Central memory CD4-positive, alpha-beta T cell (primary cell): ENCODE measurements at places on chromosomes 1 and 21.

- peak; percentile 61 for DNase-seq
Measured at GRCh38 chr1:58781541-58782177, 2.2 kb downstream of the JUN start.

- DNase-seq: no peak
Measured at GRCh38 chr1:181095763-181096184, 7.3 kb downstream of the IER5 start.

- DNase-seq: no peak
Measured at GRCh38 chr1:113531321-113531720, 141.0 kb downstream of the MAGI3 start.

DNA sequence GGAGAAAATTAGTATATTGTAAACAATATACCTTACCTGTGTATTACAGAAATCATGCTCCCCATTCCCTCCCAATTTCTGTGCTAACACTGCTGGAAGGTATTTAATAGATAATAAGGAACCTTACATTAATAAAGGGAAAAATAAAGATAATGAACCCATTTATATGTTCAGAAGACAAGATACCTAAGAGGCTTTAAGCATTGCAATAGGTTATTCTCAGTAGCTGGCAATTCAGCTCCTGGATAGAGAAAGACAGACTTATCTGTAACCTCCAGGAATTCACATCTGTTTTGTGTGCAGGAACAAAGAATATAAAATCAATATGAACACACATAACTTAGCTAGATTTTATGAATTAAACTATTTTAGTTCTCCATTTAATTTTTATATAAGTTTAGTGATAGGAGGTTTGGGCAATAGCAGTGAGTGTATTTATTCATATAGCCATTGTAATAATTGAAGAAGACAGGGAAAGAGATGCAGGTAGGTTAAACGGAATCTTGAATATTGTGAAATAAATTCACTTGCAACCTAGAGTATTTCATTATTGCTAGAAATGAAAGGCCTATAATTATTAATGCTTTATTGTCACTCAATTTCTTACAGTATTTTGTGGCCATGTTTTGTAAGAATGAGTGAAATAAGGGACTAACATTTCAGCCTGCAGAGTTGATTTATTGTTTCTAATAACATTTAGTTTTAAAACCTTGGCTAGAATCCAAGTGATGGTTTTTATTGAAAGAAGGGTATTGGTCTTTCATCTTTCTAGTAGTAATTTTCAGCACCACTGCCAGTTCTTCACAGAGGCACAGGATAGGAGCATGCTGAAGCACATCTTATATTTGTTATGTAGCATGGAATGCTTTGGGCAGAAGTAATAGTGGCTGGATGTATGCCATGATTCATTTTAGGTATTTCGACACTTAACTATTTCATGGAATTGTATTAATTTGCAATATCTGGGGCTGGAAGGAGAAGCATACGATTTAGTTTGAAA is 1.5 kb downstream of the XPR1 start:
- DNase-seq: no peak

GRCh38 chr1:184494929-184495328 is 108.1 kb downstream of the C1orf21 start:
- DNase-seq: no peak

GRCh38 chr1:150928286-150928685 is 2.1 kb downstream of the SETDB1 start:
- DNase-seq: no peak

DNA sequence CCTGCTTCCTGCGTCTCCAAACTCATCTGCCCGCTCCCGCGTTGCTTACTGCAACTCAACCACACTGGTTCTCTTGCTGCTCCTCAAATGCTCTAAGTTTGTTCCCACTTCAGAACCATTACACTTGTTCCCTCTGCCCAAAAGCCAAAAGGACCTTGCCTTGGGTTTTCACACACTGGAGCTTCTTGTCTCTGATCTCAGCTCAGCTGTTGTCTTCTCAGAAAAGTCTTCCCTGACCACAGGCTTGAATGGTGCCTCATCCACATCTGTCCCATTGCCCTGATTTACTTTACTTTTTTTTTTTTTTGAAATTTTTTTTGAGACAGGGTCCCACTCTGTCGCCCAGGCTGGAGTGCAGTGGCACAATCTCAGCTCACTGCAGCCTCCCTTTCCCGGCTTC is 44.3 kb upstream of the SYT14 start:
- DNase-seq: no peak

DNA sequence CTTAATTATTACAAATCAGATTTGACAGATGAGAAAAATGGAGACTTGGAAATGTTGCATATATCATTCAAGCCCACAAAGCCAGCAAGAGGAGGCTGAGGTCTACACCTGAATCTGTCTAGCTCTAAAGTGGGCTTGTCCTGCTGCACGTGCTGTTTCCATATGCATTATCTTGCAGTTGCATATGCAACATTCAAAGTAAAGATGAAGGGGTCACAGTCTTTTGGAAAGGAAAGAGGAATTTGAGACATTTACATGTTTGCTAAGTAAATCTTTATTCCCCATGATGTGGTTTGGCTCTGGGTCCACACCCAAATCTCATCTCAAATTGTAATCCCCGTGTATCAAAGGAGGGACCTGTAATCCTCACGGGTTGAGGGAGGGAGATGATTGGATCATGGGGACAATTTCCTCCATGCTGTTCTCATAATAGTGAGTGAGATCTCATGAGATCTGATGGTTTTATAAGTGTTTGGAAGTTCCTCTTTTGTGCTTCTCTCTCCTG is 98.3 kb downstream of the BACH1 start:
- no peak for DNase-seq

GRCh38 chr1:97791251-97791650 is 129.6 kb downstream of the DPYD start:
- DNase-seq: no peak

- DNase-seq: no peak
Measured at GRCh38 chr1:214417545-214418210, 133.7 kb downstream of the PTPN14 start.

- no peak for DNase-seq
Measured at GRCh38 chr1:232183266-232183800, 446.6 kb downstream of the SIPA1L2 start.
